ENCODE measurements at places on chromosomes 11 and 22.

- DNase-seq: no peak
These were observed 375.3 kb downstream of the DYNC2H1 start for GRCh38 chr11:103484545-103484944.

- DNase-seq: no peak
These were observed 53.6 kb downstream of the ARFGAP2 start for GRCh38 chr11:47123094-47123493.

DNA sequence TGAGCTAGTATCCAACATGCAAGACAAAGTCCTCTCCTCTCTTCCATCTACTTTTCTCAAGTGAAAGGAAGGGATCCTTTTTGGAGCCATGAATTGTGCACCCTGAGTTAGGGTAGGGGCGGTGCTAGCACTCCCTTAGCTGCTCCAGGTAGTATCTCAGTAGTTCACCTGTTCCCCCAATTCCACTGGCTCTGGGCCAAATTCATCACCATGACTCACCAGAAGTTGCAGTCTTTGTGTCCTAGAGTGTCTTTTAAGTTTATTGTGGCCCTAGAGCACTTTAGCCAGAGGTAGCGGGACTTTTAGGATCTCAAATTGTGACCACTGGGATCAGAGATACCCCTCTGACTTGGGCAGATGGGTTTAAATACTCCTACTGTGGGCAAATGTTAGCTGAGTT, 398.6 kb upstream of the ANO5 start:
- no peak for DNase-seq

DNA sequence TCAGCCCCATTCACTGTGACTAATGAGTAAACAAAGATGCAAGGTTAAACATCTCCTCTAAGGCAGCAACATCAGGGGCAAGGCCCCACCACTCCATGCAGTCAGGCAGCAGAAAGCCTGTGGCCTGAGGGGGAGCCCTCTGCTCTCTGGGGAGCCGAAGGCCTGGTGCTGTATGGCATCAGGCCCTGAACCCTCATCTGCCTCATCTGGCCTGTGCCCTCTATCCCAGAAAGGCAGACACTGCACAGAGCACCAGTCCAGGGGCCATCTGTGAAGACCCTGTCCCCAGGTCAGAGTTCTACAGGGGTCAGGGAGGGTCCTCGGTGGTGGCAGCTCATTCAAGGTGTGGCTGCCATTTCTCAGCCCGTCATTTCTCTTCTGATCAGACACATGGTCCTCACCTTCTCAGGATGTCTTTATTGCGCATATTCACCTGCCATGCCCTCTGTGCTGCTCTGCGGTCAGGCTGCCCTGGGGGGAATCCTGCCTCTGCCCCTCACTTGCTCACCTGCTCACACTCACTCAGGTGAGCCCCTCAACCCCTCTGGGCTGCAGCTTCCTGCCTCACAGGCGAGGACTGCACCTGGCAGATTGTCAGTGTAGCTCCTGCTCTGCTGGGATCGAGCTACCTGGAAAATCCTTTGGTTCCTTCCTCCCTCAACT, 103.1 kb upstream of the PITPNB start:
- DNase-seq: no peak

Measured in GM12892 (cell line).